ENCODE measurements at places on chromosomes 13 and 19.

GRCh38 chr19:16369664-16370576 lies 45.3 kb downstream of the KLF2 start:
- no peak for ATAC-seq
- H3K36me3 ChIP-seq = peaks cover 29% of the 10 kb centered on the region
- peaks cover 4% of the 10 kb centered on the region for H3K27me3 ChIP-seq
- peaks cover 56% of the 10 kb centered on the region for H3K4me1 ChIP-seq

- no peak for ATAC-seq
- no peak overlapping the region for H3K4me3 ChIP-seq
- peaks cover 6% of the 10 kb centered on the region for H3K27me3 ChIP-seq
- no peaks in the 10 kb centered on the region for H3K36me3 ChIP-seq
Measured at GRCh38 chr13:91468301-91468700, 69.9 kb downstream of the GPC5 start.

GRCh38 chr19:11853358-11853757 lies 4.8 kb downstream of the ZNF439 start:
- H3K4me1 ChIP-seq = peaks cover 6% of the 10 kb centered on the region
- peaks cover 32% of the 10 kb centered on the region for H3K36me3 ChIP-seq
- no peaks in the 10 kb centered on the region for H3K27me3 ChIP-seq

DNA sequence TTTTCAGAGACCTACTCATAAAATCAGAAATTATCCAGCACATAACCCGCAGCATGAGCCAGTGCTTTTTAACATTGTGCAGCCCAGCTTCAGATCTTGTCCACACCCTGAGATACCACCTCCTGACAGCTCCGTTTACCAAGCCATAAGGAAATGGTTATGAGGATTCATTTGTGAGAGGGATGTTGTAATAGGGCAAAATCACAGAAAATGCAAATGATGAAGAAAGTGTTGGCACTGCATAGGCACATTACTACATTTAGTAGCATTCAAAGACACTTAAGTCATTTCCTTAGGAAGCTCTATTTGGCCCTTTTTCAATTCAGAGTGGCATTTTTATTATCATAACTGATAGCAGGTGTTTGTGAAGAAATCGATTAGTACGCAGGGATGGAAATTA lies 277.5 kb downstream of the DNAJC15 start:
- no peak overlapping the region for H3K27ac ChIP-seq
- no peaks in the 10 kb centered on the region for H3K4me1 ChIP-seq
- H3K4me3 ChIP-seq = no peak overlapping the region
- no peaks in the 10 kb centered on the region for H3K36me3 ChIP-seq
- ATAC-seq = no peak

DNA sequence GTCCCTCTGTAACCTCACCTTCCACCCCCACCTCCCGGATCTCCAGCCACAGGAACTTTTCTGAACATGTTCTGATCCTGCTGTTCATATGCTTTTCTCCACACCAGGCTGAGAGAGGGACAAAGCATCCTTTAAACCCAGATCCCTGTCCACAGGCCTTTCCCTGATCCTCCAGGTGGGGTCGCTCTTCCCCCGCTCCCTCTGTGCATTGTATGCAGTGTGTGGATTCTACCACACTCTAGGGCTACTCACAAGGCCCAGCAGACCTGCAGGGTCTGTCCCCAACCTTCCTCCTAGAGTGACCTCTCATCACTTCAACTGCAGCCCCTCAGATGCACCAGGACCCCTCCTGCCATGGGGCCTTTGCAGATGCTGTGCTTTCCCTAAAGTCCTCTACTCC lies 1200.6 kb downstream of the UQCRFS1 start:
- peaks cover 4% of the 10 kb centered on the region for H3K27me3 ChIP-seq
- no peaks in the 10 kb centered on the region for H3K4me1 ChIP-seq
- no peak for ATAC-seq
- H3K36me3 ChIP-seq = no peaks in the 10 kb centered on the region

DNA sequence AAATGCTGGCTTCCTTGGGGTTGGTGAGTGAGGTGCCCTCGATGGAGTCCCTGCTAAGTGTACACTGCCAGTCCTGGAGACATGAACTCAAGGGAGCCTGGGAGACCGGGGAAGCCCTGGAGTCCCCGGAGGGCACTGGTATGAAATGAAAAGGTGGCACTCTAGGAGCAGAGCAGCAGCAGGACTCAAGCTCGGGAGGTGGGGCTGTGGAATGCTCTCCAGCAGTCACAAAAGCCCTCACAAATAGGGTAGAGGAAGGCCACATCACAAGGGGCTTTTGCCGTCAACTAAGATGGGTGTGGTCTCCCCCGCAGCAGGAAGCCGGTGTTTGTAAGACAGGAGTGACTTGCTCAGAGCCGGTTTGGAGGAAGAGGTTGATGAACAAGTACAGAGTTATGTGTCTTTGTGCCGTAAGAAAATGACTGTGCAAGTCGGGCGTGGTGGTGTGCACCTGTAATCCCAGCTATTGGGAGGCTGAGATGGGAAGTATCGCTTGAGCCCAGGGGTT lies 19.3 kb downstream of the CCNE1 start:
- H3K27ac ChIP-seq = peak overlapping the region; percentile 83
- H3K36me3 ChIP-seq = no peaks in the 10 kb centered on the region
- peaks cover 19% of the 10 kb centered on the region for H3K4me1 ChIP-seq
- peak overlapping the region; percentile 81 for H3K4me3 ChIP-seq
- ATAC-seq = peak; percentile 97

- no peak overlapping the region for H3K4me3 ChIP-seq
- no peaks in the 10 kb centered on the region for H3K36me3 ChIP-seq
- H3K27ac ChIP-seq = no peak overlapping the region
- H3K4me1 ChIP-seq = no peaks in the 10 kb centered on the region
Measured at GRCh38 chr19:51030631-51031030, 4.2 kb downstream of the KLK12 start.

- H3K27me3 ChIP-seq = no peaks in the 10 kb centered on the region
- H3K4me3 ChIP-seq = no peak overlapping the region
- H3K4me1 ChIP-seq = no peaks in the 10 kb centered on the region
- ATAC-seq = no peak
Measured at GRCh38 chr19:36392916-36393673, 14.1 kb upstream of the ZFP14 start.

- no peak overlapping the region for H3K27ac ChIP-seq
- no peaks in the 10 kb centered on the region for H3K27me3 ChIP-seq
- no peaks in the 10 kb centered on the region for H3K36me3 ChIP-seq
- no peaks in the 10 kb centered on the region for H3K4me1 ChIP-seq
- no peak for ATAC-seq
- no peak overlapping the region for H3K4me3 ChIP-seq
Measured at GRCh38 chr19:39878398-39878797, 32.2 kb upstream of the FBL start.

- H3K4me1 ChIP-seq = no peaks in the 10 kb centered on the region
- H3K36me3 ChIP-seq = no peaks in the 10 kb centered on the region
- no peaks in the 10 kb centered on the region for H3K27me3 ChIP-seq
- H3K27ac ChIP-seq = no peak overlapping the region
Measured at GRCh38 chr13:65724226-65724625, 1505.9 kb downstream of the PCDH9 start.

GRCh38 chr19:7295912-7296536 lies 1.8 kb upstream of the INSR start:
- peaks cover 29% of the 10 kb centered on the region for H3K27me3 ChIP-seq
- no peak for ATAC-seq
- H3K36me3 ChIP-seq = no peaks in the 10 kb centered on the region

DNA sequence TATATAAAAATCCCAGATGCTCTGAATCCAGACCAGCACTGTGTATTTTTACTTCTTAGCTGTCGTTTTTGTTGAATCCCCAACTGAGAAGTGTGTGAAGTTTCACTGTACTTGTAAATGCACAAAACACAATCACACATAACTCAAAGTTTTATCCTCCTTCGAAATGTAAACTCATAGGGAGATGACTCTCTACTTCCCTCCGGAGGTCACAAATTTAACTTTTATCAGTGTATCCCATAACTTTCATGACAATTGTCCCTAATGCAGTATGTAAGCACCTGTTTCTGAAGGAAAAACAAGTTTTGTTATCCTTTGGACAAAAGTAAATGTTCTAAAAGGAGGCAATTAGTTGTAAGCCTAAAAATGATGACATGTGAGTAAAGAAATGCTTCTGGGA lies 665.0 kb upstream of the SLITRK6 start:
- no peaks in the 10 kb centered on the region for H3K27me3 ChIP-seq
- no peak overlapping the region for H3K27ac ChIP-seq
- H3K4me3 ChIP-seq = no peak overlapping the region
- H3K4me1 ChIP-seq = no peaks in the 10 kb centered on the region

GRCh38 chr19:2050991-2051772 lies at the start of gene MKNK2:
TSS of gene MKNK2 (minus strand) at chr19:2051244. CDS start at chr19:2050851, 393 bp downstream.
- peak within 1 kb of the TSS; percentile 79 for H3K4me3 ChIP-seq
- peaks cover 49% of the 10 kb centered on the region for H3K36me3 ChIP-seq
- no peaks in the 10 kb centered on the region for H3K27me3 ChIP-seq
- H3K27ac ChIP-seq = peak within 1 kb of the TSS; percentile 83
- peak; percentile 78 for ATAC-seq
- H3K4me1 ChIP-seq = no peaks in the 10 kb centered on the region

- H3K4me1 ChIP-seq = no peaks in the 10 kb centered on the region
- ATAC-seq = no peak
Measured at GRCh38 chr13:76707360-76707759, 178.8 kb downstream of the KCTD12 start.

DNA sequence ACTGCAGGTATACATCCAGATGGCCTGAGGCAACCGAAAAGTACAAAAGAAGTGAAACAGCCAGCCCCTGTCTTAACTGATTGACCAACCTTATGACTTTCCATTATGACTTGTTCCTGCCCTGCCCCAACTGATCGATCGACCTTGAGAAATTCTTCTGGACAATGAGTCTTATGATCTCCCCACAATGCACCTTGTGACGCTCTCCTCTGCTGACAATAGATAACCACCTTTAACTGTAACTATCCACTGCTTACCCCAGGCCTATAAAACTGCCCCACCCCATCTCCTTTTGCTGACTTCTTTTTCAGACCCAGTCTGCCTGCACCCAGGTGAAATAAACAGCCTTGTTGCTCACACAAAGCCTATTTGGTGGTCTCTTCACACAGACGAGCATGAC lies 11.2 kb downstream of the ZNF83 start:
- H3K36me3 ChIP-seq = peaks cover 40% of the 10 kb centered on the region
- no peaks in the 10 kb centered on the region for H3K27me3 ChIP-seq
- no peak overlapping the region for H3K4me3 ChIP-seq
- no peak overlapping the region for H3K27ac ChIP-seq
- peaks cover 9% of the 10 kb centered on the region for H3K4me1 ChIP-seq

GRCh38 chr13:107276936-107277335 lies 709.0 kb upstream of the ARGLU1 start:
- no peak overlapping the region for H3K4me3 ChIP-seq
- H3K4me1 ChIP-seq = no peaks in the 10 kb centered on the region
- no peak overlapping the region for H3K27ac ChIP-seq
- no peaks in the 10 kb centered on the region for H3K27me3 ChIP-seq

DNA sequence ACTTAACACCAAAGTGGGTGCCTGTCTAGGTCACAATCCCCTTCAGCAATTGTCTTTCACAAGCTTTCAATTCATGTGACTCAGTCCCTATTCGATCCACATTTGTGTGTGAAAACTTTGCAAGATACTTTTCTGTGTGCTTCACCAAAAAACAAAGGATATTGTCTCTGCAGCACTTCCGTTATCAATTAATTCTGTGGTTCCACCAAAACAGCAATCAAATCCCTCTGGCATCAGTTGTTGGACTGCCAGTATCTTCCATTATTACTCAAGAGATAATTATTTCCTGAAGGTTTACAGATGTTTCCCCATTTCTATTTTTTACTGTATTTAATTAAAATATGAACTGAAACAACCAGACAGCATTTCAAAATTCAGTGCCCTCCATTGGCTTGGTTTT lies 481.4 kb downstream of the SUCLA2 start:
- H3K4me1 ChIP-seq = no peaks in the 10 kb centered on the region
- H3K27me3 ChIP-seq = no peaks in the 10 kb centered on the region
- H3K4me3 ChIP-seq = no peak overlapping the region

GRCh38 chr13:97275776-97276501 lies 53.8 kb downstream of the MBNL2 start:
- H3K36me3 ChIP-seq = peaks cover 63% of the 10 kb centered on the region
- H3K27ac ChIP-seq = no peak overlapping the region
- H3K27me3 ChIP-seq = no peaks in the 10 kb centered on the region
- peaks cover 18% of the 10 kb centered on the region for H3K4me1 ChIP-seq

DNA sequence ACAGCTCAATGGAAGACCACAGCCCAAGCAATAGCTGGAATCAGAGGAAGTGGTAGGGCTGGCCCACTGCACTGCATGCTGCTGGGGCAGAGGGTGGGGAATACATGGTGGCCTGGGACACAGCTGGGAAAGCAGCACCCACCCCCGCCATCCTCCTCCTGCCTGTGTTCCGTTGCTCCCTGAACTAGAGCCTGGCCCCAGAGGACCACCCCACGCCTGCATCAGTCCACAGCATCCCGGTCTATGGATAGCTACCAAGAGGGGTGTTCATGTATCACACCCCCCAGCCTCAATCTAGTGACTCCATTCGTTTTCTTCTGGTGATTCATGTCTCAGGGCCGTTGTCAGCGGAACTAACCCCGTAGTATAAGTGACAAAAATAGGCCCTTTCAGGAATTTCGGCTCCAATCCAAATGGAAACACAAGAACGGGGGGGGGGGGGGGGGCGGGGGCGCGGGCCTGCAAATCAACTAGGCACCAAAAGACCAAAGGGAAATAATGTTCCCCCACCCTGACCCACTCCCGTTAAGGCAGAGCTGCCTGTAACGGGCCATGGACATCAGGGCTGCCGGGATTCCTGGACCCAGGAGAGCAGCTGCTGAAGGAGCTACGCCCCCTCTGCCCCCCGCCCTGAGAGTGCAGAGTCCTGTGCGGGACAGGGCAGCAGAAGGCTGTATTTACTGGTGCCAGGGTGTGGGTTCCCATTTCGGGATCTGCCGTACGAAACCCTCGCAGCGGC lies 18.9 kb upstream of the EPHX3 start:
- peaks cover 91% of the 10 kb centered on the region for H3K36me3 ChIP-seq
- no peaks in the 10 kb centered on the region for H3K27me3 ChIP-seq
- ATAC-seq = no peak

- no peaks in the 10 kb centered on the region for H3K27me3 ChIP-seq
- ATAC-seq = no peak
- H3K4me3 ChIP-seq = no peak overlapping the region
- H3K36me3 ChIP-seq = no peaks in the 10 kb centered on the region
- no peak overlapping the region for H3K27ac ChIP-seq
- no peaks in the 10 kb centered on the region for H3K4me1 ChIP-seq
Measured at GRCh38 chr13:64339373-64340063, 2890.6 kb downstream of the PCDH9 start.

- H3K36me3 ChIP-seq = no peaks in the 10 kb centered on the region
- no peak overlapping the region for H3K27ac ChIP-seq
- peaks cover 6% of the 10 kb centered on the region for H3K27me3 ChIP-seq
- no peaks in the 10 kb centered on the region for H3K4me1 ChIP-seq
- no peak for ATAC-seq
Measured at GRCh38 chr19:29928831-29929230, 13.2 kb upstream of the URI1 start.

DNA sequence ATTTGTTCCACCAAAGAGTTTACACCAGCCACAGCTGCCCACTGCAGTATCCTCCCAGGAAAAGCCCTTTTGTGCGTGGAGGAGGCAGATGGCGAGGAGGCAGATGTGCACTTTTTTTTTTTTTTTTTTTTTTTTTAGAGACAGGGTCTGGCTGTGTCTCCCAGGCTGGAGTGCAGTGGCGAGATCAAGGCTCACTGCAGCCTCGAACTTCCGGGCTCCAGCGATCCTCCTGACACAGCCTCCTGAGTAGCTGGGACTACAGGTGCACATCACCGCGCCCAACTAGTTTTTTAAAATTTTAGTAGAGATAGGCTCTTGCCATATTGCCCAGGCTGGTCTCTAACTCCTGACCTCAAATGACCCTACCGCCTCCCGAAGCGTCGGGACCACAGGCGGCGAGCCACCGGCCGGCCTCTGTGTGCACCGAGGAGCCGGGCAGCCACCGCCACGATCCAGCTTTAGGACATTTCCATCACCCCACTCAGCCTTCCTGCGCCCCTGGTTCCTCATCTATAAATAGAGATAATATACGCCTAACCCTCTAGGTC lies 563 bp upstream of the PDCD5 start:
- ATAC-seq = peak; percentile 14
- peak overlapping the region; percentile 90 for H3K27ac ChIP-seq
- H3K36me3 ChIP-seq = peaks cover 36% of the 10 kb centered on the region
- peaks cover 12% of the 10 kb centered on the region for H3K4me1 ChIP-seq
- H3K27me3 ChIP-seq = no peaks in the 10 kb centered on the region
